ENCODE measurements at places on chromosomes 2 and 18.
A peak's percentile ranks its signal among the peaks of the same experiment; 100 is the strongest.

- DNase-seq, result no peak
Observed at GRCh38 chr2:215903203-215903602, 110.1 kb downstream of the MREG start.

- no peak for DNase-seq
Observed at GRCh38 chr2:157477919-157478318, 34.0 kb upstream of the CYTIP start.

GRCh38 chr2:188333751-188334524, 42.3 kb downstream of the GULP1 start:
- no peak for DNase-seq

DNA sequence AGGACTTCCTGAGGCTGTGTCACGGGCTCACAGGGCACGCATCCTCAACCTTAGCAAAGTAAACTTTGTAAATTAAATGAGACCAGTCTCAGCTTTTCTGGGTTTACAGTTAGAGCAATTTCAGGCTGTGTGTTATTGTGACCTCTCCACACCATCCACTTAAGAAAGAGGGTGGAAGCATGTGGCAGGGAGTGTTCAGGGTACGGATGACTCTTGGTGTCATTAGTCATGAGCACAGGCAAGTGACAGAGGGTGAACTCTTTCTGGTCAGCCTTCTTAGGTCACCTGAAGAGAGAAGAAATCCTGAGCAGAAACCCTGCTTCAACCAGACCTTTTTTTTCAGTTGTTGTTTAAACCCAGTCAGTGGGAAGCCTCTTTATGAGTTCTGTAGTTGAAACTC, 207.9 kb downstream of the ICOS start:
- DNase-seq, result no peak

DNA sequence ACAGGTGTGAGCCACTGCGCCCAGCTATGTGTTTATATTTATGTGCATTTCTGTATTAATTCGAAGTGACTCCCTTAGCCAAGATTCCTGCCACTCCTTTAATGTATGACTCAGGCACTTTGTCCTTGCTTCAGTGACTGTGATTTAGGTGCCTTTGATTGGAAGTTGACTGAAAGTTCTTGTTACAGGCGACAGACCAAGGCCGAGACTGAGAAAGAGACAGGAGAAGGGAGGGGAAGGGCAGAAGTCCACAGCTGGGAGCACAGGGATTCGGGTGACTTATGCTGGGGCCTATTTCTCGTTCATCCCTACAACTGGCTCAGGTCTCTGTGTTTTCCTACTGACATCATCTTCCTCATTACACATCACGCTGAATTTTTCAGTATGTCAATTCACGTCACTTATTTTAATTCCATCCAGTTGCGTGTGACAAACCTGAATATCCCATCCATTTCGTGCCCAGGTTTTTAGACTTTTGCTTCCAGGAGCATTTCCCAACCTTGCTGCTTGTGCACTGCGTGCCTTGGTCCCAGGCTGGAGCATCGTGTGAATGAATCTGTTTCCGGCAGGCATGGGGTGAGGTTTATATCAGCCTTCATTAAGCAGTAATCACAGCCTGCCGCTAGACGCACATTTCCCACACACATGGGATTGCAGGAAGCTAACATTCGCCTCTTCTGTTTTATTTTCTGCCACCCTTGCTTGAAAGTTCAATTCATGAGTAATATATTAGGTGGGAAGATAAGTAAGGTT, 42.4 kb downstream of the TMEM18 start:
- DNase-seq, result no peak

GRCh38 chr2:162912787-162913186, 74.2 kb upstream of the KCNH7 start:
- DNase-seq, result no peak

GRCh38 chr2:101011152-101011551, 9.1 kb downstream of the RPL31 start:
- DNase-seq, result no peak

DNA sequence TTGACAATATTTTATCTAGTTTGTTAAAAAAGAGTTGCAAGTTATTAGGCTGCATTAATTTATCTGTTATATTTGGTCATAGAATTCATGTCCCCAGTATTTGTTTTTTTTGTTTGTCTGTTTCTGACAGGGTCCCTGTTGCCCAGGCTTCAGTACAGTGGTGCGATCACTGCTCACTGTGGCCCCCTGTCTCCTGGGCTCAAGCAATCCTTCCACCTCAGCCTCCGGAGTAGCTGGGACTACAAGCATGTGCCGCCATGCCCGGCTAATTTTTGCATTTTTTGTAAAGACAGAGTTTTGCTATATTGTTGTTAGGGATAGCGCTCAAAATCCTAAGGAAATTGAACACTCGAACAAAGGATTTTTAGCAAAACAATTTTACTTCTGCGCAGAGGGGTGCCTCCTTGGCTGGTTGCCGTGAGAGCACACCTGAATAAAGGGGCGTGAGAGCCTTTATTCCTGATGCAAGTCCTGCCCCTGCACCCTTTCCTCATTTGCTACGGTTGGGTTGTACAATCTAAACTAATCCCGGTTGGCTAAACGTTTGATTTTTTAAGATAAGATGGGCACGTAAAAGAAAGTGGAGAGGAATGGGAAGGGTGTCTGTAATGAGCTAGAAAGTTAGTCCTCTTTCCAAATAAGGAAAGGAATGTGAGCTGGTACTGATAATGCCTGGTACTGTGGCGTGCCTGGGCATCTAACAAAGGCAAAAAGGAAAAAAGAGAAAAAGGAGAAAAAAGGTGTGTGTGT, 65.5 kb downstream of the COMMD1 start:
- DNase-seq, result no peak

DNA sequence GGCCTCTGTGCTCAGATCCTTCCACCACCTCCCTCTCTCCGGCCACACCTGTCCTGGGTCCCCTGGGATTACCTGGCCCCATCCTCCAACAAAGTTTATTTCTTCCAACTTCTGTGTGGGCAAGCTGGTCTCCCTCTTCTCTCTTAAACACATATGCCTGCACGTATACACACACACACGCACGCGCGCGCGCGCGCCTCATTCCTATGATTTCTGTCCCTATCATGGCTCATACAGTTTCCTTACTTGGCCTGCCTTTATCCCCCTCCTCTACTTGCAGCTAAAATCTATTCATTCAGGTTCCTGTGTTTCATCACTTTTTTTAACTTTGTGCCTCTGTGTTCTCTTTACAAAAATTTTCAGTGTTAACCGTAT, 96.4 kb downstream of the LOXHD1 start:
- DNase-seq, result no peak

- no peak for DNase-seq
Observed at GRCh38 chr2:46142546-46143428, 154.4 kb upstream of the EPAS1 start.

GRCh38 chr2:191618046-191618780, 59.7 kb upstream of the NABP1 start:
- no peak for DNase-seq

GRCh38 chr2:39289609-39290008, 45.8 kb upstream of the CDKL4 start:
- DNase-seq, result no peak

DNA sequence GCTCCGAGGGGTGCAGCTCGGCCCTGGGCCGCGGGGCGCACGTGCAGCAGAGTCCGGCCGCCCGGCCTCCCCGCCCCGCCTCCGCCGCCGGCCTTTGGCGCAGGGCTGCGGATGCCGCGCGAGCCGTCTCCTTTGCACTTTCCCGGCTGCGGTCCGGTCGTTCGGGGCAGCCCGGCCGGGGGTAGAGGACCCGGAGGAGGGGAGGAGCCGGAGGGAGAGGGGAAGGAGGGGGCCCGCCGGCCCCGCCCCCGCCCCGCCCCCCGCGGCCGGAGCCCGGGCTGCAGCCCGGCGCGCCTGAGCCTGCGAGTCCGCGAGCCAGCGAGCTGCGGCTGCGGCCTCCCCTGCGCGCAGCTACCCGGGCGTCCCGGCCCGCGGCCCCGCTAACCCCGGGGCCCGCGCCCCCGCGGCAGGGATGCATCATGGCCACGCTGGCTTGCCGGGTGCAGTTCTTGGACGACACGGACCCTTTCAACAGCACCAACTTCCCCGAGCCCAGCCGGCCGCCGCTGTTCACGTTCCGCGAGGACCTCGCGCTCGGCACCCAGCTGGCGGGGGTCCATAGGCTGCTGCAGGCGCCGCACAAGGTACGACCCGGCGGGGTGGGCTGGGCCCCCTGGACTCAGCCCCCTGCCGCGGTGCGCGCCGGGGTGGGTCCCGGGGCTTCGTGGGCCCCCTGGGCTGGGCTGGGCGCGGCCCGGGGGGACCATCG, at the start of gene FHOD3:
Gene FHOD3, plus strand, starts transcription at position 297 of the 709 bp plus-strand sequence. Its CDS starts 123 bp downstream, at position 420.
- DNase-seq, result peak; percentile 42

DNA sequence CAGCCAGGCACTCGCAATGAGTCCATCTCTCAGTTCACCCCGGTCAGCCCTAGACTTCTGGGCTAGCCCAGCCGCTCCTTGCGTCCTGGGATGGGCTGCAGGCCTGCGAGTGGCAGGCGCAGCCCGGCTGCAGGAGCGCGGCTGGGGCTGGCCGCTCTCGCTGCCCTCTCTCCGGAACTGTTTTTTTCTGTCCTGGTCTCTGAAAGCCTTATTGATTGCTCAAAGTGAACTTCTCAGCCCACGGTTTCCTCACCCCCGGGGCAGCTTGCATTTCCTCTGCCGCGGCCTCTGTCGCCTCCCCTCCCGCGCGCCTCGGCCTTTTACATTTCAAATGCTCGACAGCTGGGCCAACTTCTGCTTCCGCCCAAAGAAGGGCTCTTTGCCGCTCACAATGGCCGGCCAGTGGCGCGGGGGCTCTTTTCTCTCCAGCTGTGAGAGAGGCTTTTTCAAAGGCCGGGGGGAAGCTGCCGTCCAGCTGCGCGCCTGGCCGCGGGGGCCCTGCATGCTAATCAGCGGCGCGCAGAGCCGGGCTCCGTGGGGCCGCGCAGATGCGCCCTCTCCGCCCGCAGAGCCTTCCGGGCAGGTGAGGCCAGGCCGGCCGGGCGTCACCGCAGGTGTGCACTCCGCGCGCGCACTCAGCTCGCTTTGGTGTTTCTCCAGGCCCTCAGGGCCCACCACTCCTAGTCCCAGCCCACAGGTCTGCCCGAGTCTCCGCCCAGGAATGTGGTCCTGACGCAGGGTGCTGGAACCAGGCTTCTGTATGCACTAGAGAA, 513.8 kb downstream of the RNF144A start:
- DNase-seq, result peak; percentile 73

DNA sequence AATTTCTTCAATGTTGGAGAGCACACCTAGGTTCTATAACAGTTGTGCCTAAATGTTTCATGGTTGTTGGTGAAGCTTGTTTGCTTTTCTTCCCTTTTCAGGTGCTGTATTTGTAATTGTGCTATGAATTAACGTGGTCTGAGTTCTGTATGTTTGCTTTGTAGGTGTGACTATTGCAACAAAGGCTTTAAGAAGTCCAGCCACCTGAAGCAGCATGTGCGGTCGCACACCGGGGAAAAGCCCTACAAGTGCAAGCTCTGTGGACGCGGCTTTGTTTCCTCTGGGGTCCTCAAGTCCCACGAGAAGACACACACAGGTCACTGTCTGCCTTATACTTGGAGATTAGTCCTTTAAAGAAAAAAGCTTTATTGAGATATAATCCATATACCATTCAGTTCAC, 91.2 kb downstream of the ZNF236 start:
- DNase-seq, result peak; percentile 65

- DNase-seq, result peak; percentile 40
Observed at GRCh38 chr2:239824046-239824694, 201.0 kb downstream of the NDUFA10 start.

DNA sequence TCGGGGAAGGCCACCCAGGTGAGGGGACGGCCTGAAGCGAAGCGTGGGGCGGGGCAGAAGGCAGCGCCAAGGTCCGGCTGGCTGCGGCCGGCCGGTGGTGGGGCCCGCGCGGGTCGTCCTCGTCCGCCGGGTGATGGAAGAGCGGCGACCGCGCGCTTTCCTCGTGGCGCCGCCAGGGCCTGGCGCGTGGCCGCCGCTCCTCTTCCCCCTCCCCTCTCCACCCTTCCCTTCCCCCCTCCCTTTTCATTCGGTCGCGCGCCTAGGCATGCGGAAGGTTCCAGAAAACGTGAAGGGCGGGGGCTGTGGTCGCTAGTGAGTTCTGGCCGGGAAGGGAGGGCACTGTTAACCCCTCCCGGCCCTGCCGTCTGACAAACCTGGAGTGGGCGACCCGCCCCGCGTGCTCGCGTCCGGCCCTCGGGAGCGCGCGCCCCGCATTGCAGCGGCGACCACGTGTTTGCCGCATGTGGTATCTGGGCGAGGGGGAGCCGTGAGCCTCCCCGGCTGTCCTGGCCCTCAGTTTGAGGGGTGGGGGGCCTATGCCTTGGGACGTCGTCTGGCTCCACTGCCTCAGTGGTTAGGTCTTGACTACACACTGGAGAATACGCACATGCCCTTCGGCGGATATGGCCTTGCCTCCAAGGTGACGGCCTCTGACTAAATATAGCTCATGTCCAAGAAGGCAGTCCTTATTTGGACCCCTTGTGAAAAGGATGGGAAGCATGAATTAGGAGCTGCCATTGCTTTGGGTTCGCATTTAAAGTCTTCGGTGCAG, 579 bp downstream of the MAT2A start:
- peak; percentile 31 for DNase-seq

DNA sequence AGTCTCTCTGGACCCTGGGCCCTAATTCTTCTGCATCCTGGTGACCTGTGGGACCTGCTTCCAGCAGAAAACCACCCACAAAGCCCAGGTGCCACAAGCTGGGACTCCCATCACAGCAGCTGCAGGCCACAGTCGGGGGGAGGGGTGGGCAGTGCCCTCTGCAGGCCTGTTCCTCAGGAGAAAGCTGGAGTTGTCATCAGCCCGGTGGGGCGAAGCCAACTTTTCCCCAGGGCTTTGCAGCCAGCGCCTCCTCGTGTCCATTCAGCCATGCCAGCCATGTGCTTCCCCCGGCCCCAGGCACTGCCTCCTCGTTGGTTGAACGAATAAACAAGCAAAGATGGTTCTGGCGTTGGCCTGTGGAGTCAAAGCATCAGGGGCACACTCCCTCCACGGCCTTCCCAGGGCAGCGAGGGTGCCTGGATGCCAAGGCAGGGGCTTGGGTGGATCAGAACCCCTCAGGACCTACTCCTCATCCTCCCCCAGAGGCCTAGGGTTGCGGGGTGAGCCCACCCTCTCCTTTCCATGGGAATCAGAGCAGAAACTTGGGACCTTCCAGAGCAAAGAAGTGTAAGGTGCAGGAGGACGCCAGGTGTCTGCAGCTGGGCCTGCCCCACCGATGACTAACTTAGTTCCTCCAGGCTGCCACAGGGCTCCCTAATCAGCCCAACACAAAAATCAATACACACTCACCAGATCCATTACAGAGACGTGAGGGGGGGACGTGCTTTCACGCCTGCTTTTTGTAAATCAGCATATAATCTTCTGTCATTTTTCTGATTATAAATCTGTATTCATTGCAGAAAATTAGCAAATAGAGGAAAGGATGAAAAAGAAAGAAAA, 75.7 kb upstream of the RAB6C start:
- DNase-seq, result no peak

DNA sequence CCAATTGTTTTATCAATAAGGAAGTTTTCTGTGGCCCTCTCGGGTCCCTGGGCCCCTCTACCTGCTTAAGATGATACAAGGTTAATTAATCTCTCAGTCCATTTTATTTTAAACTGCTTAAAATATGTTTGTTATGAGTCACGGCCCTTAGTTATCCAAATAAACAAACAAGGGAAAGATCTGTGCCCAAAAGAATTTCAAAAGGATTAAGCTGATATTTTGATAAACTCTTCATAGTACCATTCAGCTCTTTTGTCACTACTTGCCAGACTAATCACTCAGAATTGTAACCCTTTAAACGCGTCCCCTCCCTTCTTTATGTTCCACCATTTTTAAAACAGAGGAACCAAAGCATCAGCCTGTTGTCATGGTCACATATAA, 144.7 kb upstream of the STK17B start:
- no peak for DNase-seq

GRCh38 chr2:188610827-188611226, 319.2 kb downstream of the GULP1 start:
- no peak for DNase-seq

- DNase-seq, result no peak
Observed at GRCh38 chr2:43070676-43071502, 155.5 kb downstream of the ZFP36L2 start.

Data from NCI-H774 (cell line).